ENCODE measurements at places on chromosomes 16 and 17.
A peak's percentile ranks its signal among the peaks of the same experiment; 100 is the strongest.

- DNase-seq = peak; percentile 97
These were observed 46.1 kb downstream of the RAB11FIP3 start for GRCh38 chr16:471353-472198.

- no peak for DNase-seq
These were observed 541 bp downstream of the RHBDF2 start for GRCh38 chr17:76500747-76501017.

DNA sequence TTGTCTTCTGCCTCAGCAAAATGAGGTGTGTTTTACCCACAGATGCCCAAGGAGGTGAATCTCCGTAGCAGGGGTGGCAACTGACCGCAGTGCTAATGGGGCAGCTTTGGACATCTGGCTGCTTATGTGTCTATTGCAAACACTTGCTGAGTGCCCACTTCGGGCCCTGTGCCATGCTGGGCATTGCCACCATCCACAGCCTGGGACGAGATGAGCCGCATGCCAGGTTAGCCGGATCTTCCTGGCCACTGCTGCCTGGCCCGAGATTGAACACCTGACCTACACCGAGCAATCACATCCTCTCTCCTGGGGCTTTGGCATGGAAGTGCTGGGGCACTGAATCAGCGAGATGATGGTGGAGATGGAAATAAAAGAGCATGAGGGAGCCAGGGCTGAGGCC is 238.7 kb downstream of the GSG1L start:
- no peak for DNase-seq

- DNase-seq = peak; percentile 87
These were observed 68.9 kb upstream of the HNF1B start for GRCh38 chr17:37813751-37814150.

DNA sequence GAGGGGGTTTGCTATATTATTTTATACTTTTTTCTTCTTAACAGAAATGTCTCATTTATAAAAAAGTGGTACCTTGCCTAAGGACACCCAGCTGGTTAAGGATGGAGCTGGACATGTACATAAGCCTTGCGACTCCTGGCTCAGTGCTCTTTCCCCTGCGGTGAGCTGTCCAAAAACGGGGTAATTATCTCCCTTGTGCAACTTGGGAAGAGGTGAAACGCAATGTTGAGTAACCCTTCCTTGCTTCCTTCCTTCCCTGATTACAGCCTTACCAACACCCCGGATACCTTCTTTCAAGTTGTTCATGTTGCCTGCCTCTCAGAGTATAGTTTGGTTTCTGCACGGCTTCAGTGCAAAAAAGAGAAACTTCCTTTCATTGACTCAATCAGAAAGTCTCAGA is 94.1 kb upstream of the XYLT1 start:
- DNase-seq = no peak

DNA sequence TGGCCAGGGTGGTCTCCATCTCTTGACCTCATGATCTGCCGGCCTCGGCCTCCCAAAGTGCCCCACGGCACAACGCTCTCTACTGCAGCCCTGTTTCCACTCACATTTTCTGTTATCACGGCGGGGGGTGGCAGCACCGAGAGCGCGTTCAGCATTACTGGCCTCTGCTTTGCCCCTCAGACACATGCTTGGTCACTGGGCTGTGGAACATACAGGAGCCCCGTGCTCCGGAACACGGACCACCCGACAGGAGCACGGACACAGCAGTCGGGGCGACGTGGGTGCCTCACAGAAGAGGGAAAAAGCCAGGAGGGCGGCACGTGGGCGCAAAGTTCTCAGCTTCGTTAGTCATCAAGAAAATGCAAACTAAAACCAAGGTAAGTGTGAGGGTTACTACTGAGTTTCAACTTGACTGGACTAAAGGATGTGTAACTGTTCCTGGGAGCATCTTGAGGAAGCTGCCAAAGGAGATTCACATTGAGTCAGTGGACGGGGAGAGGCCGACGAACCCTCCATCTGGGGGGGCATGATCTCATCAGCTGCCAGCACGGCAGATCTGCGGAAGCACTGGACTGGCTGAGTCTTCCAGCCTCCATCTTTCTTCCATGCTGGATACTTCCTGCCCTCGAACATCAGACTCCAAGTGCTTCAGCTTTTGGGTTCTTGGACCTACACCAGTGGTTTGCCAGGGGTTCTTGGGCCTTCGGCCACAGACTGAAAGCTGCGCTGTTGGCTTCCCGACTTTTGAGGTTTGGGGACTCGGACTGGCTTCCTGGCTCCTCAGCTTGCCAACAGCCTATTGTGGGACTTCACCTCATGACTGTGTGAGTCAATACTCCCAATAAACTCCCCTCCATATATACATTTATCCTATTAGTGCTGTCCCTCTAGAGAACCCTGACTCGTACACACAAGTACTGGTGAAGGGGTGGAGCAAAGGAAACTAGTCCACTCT is 106.8 kb downstream of the ZNF778 start:
- peak; percentile 59 for DNase-seq

- DNase-seq = peak; percentile 86
These were observed 12.8 kb downstream of the CRISPLD2 start for GRCh38 chr16:84832488-84833143.

DNA sequence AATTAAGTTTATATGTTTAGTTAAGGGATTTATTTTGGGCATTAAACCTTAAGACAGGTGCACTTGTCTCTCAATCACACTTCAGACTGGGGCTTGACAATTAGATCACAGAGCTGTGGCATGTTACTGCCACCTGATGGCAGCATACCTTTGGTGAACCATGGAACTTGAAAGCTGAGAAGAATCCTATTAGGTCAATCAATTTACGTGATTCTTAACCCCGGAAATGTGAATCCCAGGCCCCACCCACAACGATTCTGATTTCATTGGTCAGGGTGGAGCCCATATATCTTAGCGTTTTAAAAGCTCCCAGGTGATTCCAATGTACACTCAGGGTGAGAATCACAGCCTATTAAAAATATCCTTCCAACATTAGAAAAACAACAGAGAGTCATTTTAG is 91.0 kb downstream of the GSG1L start:
- DNase-seq = peak; percentile 38

DNA sequence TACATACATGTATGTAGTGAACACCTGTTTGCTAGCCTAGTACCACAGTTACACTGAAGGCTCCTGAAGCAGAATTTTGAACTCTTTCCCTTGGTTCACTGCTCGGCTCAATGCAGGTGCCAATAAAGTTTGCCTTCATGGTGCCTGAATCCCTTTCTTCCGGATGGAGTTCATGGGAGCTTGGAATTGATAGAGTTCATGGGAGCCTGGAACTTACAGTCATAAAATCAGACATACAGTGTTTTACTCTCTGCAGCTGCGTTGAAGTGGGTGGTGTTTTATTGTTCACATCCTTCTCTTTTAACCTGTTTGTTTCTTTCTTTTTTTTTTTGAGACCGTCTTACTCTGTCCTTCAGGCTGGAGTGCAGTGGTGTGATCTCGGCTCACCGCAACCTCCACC is 29.2 kb upstream of the ABR start:
- no peak for DNase-seq

GRCh38 chr16:81445966-81446906 is 1.6 kb downstream of the CMIP start:
- DNase-seq = peak; percentile 58

All from AG08395 (cell line).